Uterus (tissue), 4 donors: ENCODE measurements at places on chromosomes 5 and 9.

- DNase-seq = peak; percentile 18
Measured at GRCh38 chr9:90301277-90301653, 341.4 kb downstream of the DIRAS2 start.

DNA sequence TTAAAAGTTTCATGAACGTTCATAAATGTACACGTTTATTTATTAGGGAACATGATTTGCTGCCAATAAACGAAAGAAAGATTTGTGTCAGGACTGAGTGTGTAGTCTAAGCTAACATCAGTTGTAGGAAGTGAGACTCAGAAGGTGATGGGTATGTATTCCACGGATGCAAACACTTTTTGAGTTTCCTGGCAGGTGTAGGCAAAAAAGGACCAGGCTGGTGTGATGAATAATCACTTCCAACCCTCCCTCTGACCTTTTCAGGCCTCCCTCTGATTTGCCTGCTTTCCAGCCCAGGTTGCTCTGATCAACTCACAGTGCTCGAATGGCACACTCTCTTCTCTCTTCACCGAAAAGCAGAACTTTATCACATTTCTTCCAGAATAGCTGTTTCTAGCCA lies 51.8 kb downstream of the BASP1 start:
- no peak for DNase-seq

- DNase-seq = no peak
Measured at GRCh38 chr5:110321117-110321516, 405.4 kb downstream of the TMEM232 start.

DNA sequence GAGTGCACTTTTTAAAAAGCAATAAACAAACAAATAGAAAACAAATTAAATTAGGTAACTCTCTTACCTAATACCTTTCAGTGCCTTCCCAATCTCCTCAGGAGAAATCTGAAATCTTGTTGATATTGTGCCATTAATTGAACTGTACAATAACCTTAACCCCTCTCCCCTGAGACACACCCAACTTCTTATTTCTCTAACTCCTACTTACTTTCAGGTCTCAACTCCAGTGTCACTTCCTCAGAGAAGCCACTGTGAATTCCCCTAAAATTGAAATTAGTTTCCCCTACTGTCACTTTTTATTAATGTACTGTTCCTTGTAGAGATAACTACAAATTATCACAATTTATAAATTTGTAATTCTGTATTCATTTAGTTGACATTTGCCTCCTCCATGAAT lies 295.3 kb upstream of the TNC start:
- no peak for DNase-seq

DNA sequence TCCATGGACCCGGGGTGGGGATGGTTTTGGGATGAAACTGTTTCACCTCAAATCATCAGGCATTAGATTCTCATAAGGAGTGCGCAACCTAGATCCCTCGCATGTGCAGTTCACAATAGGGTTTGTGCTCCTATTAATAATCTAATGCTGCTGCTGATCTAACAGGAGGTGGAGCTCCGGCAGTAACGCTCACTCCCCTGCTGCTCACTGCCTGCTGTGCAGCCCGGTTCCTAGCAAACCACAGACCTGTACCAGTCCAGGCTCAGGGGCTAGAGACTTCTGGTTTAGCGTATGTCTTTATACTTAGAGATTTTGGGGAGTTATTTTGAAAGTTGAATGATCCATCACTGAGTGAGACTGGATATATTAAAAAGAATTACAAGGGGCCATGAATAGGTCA lies 50.2 kb downstream of the RICTOR start:
- DNase-seq = no peak

- no peak for DNase-seq
Measured at GRCh38 chr9:6973762-6974161, 216.0 kb downstream of the KDM4C start.

DNA sequence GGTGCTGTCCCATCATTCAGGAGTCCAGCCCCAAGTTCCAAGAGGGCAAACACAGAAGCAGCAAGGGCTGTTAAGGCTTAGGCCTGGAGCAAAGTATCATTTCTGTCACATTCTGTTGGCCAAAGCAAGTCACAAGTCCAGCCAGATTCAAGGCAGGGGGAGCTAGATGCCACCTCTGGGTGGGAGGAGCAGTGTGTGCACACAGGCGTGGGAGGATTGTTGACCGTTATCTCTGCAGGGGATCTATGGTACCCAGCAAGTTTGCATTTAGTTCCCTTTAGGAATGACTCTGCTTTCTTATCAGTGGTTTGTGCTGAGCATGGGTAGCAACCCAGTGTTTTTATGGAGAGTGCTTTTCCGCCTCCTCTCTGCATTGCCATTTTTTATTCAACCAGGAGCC lies 278.9 kb downstream of the NR3C1 start:
- no peak for DNase-seq

- no peak for DNase-seq
Measured at GRCh38 chr5:110309222-110309621, 417.2 kb downstream of the TMEM232 start.

- DNase-seq = no peak
Measured at GRCh38 chr9:27467486-27467885, 56.6 kb upstream of the IFNK start.
